ENCODE measurements at places on chromosomes 11 and 22.

DNA sequence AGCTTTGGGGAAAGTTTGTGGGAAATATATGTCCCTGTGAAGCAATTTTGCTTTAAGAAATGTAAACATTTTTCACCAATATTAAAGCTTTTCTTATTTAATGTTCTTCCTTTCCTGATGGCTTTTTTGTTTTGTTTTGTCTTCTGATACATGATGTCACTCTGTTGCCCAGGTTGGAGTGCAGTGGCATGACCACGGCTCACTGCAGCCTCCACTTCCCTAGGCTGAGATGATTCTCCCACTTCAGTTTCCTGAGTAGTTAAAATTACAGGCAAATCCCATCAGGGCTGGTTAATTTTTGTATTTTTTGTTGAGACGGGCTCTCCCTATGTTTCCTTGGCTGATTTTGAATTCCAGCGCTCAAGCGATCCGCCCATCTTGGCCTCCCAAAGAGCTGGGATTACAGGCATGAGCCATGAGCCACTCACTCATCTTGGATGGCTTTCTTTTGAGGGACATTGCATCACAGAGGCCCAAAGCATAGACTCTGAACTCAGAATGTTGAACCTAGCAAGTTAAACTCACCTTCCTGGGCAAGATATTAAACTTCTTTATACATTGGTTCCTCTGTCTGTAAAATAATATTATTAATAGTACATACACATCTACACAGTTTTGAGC is 651 bp upstream of the CARD16 start:
- no peak for DNase-seq

DNA sequence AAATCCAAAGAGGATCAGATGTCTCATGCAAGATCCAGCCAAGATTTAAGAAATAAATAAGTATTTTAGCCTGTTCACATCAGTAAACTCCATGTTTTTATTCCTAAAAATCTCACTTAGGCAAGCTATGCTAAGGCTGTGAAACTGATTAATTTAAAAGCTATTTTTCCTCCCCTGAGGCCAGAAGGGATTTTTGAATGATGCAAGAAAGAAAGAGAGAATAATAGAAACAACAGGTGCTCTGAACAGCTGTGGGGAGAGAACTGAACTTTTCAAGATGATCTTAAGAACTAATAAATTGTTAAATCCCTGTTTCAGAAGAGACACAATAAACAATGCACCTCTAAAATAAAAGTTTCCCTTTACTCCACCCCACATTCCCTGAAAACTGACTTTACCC is 241.6 kb downstream of the DLG2 start:
- no peak for DNase-seq

GRCh38 chr11:131889146-131889577 is 518.7 kb downstream of the NTM start:
- DNase-seq = no peak

- DNase-seq = no peak
These were observed 31.6 kb upstream of the CBX7 start for GRCh38 chr22:39183991-39184585.

- DNase-seq = no peak
These were observed 44.1 kb downstream of the MACROD1 start for GRCh38 chr11:64121663-64122410.

DNA sequence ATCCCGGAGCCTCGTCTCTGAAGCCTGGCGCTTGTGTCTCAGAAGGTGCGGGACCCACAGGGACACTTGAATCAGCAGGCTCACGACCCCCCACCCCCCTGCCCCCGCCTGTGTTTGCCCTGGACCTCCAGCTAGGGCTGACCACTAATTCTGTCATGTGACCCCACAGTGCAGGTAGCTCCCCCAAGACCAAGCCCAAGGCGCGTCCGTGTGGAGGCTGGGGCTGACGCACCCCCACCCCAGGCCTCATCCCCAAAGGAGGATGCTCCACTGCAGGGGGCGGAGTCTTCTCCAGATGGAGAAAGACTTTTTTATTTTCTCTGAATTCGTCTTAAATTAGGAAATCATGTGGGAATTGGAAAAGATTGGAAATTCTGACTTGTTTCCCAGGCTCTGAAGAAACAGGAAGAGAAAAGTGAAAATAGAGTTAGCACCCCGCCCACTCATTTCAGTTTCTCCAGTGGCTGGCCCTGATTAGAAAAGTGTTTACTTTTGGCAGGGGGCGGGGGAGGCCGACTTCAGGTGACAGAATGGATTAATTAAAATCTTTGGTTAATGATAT is 1.0 kb upstream of the RELA start:
- no peak for DNase-seq

GRCh38 chr22:45131749-45132148 is 32.0 kb upstream of the NUP50 start:
- DNase-seq = no peak

DNA sequence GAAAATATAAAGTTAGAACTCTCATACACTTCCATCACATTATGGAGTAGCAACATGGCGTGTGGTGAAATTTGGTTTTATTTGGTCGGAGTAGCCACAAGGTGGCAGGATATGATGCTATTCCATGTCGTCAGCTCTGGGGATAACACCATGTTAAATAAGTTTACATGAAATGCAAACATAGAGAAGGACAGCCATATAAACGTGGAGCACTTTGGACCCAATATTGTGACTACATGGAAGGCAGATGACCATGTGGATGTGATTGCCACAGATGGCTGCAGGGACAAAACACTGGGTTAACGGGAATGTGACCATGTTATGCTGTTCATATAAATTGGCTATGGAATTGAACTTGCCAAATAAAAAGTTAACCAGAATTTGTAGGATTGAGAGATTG is 21.0 kb downstream of the OR5M11 start:
- DNase-seq = no peak

- DNase-seq = no peak
These were observed 166.5 kb downstream of the UVRAG start for GRCh38 chr11:75981546-75981945.

DNA sequence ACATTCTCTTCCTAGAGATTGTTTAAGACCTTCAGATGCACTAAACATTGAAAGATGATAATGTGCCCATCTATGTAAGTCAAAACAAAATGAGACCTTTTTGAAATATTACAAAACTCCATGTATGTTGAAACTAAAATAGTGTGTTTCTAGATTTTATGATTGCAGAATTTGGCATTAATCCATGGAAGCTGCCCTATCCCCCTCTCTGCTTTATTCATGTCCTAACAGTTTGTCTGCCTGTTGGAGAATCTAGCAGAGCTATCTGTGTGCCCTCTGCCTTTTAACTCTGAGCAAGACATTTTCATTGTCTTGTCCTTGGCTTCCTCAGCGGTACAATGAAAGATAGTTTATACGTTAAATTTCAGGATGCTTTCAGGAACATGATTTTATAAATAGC is 105.5 kb downstream of the FAT3 start:
- DNase-seq = no peak

DNA sequence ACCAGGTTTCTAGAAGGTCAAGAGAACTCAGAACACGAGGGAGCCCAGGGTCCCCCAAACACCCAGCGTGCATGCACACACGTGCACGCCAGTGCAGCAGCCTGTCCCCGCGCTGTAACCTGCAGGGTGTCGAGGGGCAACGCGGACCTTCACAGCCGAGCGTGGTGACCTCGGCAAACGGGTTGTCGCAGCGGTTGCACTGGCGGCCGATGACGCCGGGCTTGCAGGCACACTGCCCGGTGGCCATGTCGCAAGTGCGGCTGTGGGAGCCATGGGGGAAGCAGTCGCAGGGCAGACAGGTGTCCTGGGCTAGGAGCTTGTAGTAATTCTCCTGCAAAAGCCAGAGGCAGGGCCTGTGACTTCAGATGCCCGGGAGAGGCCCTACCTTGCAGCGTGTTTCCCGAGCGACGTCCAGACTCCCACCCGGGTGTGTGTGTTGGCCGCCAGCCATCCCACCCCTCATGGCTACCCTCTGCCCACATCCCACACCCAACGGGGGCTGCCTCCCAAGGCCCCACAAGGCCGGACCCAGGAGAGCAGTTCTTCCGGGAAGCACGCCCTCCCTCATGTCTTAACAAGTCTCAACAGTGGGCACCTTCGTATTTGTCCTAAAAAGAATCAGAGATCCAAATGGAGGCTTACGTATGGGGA is 56.1 kb downstream of the TRMU start:
- DNase-seq = no peak
